ENCODE measurements at places on chromosomes 5 and 9.

DNA sequence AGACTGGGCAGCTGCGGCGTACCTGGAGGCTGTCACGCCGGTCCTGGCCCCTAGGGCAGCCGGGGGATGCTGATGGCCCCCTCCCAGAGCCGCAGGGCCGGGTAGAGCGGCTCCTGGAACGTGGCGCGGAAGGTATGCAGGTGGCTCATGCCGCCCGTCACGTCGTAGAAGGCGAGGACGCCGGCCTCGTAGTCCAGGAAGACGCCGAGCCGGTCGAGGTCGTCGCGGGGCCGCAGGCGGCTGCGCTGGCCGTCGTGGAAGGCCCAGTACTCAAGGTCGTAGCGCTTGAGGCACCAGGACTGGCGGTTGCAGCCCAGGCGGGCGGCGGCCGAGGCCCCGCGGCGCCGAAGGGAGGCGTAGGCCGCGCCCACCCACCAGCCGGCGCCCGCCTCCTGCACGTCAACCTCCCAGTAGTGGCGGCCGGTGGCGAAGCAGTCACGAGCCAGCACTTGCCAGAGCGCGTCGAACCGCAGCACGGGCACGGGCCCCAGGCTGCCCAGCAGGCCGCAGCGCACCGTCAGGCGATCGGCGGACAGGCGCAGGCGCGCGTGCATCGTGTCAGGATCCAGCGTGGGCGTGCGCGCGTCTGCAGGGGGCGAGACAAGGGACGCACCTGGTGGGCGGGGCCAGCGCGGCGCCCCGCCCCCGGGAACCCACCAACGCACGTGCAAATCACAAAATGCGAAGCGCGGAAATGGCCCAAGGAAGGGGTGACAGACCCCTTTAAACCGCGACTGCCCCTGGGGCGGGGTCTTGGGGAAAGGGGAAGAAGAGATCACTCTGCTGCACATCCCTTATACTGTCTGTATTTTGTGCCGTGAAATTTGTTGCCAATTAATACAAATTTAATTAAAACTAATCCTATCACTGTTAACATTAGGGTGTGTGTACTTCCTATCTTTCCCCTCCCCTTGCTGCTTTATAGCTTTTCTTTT, 31.2 kb downstream of the NANS start:
- DNase-seq, result no peak

- DNase-seq, result no peak
These were observed 188.3 kb downstream of the CNTLN start for GRCh38 chr9:17322882-17323864.

DNA sequence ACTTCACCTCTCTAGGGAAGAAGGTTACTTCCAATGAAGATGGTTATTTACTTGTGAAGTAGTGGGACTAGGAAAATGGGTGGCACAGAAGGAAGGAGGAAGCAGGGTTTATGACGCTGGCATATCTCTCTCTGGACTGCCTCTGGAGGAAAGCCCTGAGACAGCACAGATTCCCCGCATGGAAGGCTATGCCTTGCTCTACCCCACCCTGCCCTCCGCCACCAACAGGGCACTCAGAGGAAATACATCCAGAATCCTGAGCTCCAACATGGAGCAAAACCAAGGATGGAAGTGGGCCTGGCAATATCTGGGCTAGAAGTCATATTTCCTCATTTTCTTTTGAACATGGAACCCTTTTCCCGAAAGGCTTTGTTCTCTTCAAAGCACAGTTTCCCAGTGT, 346.9 kb downstream of the ZSWIM6 start:
- DNase-seq, result no peak

- DNase-seq, result no peak
These were observed 90.7 kb downstream of the ANKRD33B start for GRCh38 chr5:10654566-10654965.

DNA sequence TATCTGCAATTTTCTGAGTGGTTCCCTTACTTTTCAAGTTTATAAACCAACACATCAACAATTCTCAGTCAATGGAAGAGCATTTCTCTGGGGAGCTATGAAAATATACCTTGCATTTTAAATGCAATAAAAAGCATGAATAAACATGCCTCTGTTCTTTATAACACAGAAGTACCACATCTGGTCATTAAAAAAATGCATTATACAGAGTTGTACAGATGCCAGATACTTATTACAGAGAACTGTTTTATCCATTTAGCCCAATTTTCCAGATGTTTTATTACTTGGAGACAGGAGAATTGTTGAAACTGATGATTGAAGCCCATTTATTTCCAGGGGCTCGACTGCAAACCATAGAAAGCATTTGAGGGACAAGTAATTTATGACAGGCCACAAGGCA, 19.2 kb upstream of the HEXB start:
- no peak for DNase-seq

DNA sequence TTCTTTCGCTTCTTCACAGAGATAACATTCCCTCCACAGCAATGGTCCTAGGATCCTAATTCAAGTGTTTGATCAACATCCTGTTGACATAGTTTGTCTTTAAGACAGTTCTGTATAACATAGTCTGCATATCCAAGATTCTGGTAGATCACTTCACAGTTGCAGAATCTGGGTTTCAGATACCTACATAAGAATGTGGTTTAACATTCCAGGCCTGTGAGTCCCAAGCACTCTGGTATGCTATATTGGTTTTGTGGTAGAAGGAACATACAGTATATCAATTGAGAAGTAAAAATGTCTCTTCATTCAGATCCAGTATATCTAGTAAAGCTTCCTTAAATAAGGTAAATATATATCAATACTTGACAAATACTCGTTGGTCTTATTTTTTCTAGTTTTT, 914.2 kb upstream of the CDH6 start:
- DNase-seq, result no peak

GRCh38 chr5:94345257-94345656, 273.1 kb downstream of the KIAA0825 start:
- DNase-seq, result no peak
